Astrocyte of the spinal cord (primary cell): ENCODE measurements at places on chromosomes 3 and 15.
A peak's percentile ranks its signal among the peaks of the same experiment; 100 is the strongest.

- DNase-seq = no peak
Measured at GRCh38 chr3:189071446-189071845, 100.3 kb upstream of the TPRG1 start.

- no peak for DNase-seq
Measured at GRCh38 chr3:168330983-168331382, 235.3 kb upstream of the GOLIM4 start.

- DNase-seq = no peak
Measured at GRCh38 chr3:179430277-179430870, 20.9 kb downstream of the GNB4 start.

DNA sequence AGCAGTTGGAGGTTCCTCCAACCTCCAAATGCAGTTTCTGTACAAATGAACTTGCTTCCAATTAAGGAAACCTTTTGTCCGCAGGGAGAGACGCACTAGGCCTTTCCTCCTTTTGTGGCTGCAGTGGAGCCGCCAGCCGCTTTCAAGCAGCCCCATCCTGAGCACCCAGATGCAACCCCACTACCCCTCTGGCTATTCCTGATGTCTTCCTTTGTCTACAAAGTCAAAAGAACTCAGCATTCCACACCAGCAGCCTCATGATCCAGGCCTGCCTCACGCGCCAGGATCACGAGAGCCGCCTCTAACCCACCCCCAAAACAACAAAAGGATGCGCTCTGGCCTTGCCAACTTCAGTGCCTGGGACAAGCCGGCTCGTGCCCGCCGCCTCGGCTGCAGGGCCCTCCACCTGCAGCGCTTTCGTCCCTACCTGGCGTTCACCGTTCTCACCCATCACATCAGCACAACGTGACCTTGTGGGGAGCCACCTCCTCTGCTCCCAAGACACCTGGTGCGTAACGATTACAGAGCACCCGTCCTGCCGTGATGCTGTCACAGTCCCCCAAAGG is 48.2 kb upstream of the MUC4 start:
- no peak for DNase-seq

DNA sequence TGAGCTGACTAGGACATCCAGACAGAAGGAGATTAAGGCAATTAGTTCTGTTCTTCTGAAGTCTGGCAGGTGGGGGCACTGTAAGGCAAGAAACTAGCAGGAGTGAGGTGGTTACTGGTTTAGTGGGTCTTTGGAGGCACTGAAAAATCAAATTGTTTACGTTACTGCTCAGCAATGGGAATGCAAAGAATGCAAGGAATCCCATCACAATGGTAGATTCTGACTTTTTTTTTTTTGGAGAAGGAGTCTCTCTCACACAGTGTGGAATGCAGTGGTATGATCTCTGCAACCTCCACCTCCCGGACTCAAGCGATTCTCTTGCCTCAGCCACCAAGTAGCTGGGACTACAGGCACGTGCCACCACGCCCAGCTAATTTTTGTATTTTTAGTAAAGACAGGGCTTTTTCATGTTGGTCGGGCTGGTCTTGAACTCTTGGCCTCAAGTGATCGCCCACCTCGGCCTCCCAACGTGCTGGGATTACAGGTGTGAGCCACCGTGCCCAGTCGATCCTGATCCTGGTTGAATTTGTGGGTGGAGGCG is 16.4 kb downstream of the FAM107A start:
- peak; percentile 91 for DNase-seq

DNA sequence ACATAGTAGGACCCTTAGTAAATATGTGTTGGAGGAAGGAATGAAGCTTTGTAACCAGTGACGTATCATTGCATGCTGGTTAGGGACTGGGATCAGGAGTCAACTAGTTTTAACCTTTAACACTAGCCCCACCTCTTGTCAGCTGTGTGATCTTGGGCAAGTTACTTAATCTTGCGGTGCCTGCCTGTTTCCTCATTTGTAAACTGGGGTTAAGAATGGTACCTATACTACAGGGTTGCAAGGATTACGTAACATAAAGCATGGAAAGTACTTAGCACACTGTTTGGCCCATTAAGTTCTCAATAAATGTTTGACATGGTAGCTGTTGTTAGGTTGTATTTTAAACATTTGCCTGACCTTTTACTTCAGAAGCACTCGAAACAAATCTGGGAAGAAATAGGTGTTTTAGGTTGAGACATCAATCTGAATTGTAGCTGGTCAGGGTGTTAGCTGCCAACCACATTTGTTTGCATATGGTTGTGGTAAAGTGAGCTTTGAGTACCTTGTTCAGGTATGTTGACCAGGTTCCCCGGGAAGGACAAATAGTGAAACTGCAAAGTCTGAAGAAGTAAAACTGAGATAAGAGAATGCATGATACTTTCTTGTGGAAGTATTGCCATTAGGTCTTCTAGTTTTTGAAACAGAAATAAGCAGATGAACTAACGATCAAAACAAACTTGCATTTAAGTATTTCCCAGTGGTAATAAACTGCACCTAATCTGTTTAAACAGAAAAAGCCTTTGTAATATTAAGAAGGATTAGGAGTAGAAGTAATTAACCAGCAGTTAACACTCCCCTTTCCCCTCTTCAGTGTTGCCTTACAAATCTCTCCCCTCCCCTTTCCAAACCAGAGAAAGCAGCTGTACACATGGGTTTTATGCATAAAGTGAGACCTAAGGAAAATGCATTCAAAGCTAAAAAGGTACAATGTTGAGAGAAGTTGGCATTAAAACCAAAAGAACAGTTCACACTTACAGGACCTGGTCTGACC is 25.8 kb upstream of the SCAANT1 start:
- no peak for DNase-seq

DNA sequence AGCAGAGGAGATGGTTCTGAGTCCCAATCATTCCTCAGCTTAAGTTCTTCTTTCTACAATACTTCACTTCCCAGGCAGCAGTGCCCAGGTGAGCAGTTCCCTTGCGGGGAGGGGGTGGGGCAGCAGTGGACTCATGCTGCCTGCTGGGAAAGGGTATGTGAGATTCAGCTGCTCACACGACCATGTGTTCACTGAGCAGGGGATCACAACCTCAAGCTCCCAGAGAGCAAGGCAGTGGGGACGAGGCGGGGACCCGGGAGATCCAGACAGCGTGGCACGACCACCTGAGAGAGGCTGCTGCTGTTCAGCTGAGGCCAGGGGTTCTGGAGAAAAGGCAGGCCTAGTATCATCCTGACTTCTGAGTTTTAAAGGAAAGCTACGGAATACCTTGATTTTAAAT is 166.6 kb downstream of the XXYLT1 start:
- DNase-seq = no peak
